ENCODE measurements at places on chromosomes 6 and 20.

DNA sequence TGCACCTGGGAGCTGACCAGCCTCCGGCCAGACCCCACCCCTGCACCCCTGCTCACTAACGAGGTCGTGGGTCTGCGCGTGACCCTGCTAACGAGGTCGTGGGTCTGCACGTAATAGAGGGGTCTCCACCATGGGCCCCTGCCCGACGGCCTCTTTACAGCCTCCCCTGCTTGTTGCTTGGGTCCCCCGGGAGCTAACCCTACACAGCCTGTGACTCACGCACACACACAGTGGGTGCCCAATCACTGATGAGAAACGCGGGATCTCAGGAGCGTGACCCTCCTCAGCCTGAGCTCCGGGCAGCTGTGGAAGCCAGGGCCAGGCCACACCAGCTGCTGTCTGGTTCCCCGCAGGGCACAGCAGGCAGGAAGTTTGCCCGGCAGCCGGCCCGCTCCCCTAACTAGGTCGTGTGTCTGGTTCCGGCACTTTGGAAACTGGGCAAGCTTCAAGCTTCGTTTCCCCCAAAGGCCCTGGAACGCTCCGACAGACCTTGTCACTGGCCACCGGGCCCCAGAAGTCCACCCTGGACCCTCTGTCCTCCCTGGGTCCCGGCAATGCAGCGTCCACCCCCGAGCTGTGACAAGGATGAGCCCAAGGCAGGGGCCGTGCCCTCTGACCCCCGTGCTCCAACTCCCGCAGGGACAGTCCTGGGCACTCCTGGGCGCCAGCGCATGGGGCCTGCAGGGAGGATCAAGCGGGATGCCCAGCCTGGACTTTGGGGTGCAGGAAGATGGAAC, 767 bp downstream of the PTK6 start:
- no peak for DNase-seq

GRCh38 chr20:3707508-3707899, 4.9 kb downstream of the SIGLEC1 start:
- no peak for DNase-seq

GRCh38 chr6:137490961-137491360, 3.2 kb downstream of the OLIG3 start:
- DNase-seq = no peak

- DNase-seq = no peak
Measured at GRCh38 chr20:6705926-6706548, 61.4 kb upstream of the BMP2 start.

DNA sequence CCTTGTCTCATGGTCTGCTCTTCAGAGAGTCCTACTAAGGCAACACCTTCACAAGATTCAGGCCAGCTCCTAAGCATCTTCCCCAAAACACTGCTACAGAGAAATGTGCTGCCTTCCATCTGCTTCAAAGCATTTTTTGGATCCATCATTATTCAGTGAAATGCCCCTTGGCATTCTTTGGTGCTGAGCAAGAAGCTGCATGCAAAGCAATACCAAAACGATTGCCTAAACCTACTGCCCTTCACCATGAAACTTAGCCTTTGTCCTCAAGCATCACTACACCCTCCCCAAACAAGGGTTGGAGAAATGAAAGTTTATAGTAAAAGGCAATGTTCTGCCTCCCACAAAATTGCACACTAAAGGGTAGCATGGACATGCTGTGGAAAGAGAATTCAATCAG, 93.5 kb downstream of the SNAP25 start:
- DNase-seq = no peak

- no peak for DNase-seq
Measured at GRCh38 chr6:151313066-151313491, 73.3 kb downstream of the AKAP12 start.

DNA sequence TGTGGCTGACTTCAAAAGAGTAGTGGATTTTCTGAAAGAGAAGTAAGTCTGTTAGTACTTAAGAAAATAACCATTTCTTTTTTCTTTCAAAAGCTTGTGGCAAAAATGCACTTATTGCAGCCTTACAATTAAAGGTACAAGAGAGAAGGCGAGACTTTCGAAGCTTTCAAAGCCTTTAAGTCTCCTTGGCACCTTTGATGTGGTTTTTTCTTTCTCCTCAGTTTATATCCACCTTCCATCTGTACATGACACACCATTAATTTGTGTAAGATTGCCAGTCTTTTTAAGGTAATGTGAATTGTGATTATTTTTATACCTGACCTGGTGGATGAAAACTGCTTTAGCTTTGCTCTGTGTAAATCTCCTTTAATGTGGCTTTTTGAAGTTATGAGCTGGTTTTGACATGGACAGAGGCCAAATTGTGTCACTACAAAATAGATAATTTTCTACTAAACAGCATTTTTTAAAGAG, 466.1 kb downstream of the CDKAL1 start:
- DNase-seq = no peak

- DNase-seq = no peak
Measured at GRCh38 chr20:17061715-17062114, 165.1 kb upstream of the PCSK2 start.

GRCh38 chr6:54805077-54805476, 41.5 kb upstream of the FAM83B start:
- DNase-seq = no peak

- no peak for DNase-seq
Measured at GRCh38 chr6:103707596-103708325, 1152.0 kb downstream of the HACE1 start.

- no peak for DNase-seq
Measured at GRCh38 chr6:99882128-99882702, 111.8 kb downstream of the MCHR2 start.

- DNase-seq = no peak
Measured at GRCh38 chr6:112202639-112203341, 51.6 kb downstream of the LAMA4 start.

GRCh38 chr6:30234356-30234755, 21.1 kb upstream of the TRIM26 start:
- DNase-seq = no peak

- DNase-seq = no peak
Measured at GRCh38 chr6:132614554-132614953, 9.5 kb downstream of the TAAR2 start.

DNA sequence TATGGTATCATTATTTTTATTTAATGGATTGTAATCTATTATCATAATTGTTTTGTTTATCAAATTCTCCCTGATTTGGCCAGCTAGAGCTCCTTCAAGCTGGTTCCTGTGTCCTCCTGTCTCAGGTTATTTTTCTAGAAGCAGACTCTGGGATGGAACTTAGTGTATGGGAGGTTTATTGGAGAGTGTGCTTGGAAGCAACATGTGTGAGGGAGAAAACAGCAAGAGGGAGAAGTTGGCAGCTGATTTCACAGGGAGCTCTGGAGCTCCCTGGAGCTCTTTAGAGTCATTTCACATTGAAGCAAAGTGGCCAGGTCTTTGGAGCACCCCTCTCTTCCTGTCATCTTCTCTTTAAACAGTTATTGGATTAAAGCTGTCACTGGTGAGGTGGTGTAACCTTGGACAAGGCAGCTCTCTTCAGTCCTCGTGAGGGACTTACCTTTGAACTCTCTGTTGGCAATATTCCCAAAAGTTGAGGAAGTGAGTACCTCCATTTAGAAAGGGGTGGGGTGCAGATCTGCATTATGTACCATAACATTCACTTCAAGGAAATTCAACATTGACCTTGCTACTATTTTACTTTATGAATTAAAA, 103.6 kb downstream of the PHF3 start:
- no peak for DNase-seq

- DNase-seq = no peak
Measured at GRCh38 chr20:4138056-4138455, 122.7 kb upstream of the RNF24 start.

DNA sequence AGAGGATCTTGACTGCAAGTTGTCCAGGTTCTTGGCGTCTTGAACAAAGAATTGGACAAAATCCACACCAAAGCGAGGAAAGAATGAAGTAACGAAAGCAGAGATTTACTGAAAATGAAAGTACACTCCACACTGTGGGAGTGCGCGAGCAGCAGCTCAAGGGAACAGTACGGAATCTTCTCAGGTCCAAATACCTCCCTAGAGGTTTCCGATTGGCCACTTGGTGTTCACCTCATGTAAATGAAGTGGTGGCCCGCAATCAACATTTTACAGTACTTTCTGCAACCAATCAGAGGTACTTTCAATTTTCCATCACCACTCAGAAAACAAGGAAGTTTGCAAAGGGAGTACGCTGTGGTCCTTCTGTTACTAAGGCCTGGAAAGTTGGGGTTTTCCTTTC, 122.4 kb downstream of the PTPRK start:
- no peak for DNase-seq

GRCh38 chr6:91480402-91480801, 893.5 kb upstream of the MAP3K7 start:
- DNase-seq = no peak

GRCh38 chr6:34145161-34146020, 496 bp downstream of the GRM4 start:
- no peak for DNase-seq

DNA sequence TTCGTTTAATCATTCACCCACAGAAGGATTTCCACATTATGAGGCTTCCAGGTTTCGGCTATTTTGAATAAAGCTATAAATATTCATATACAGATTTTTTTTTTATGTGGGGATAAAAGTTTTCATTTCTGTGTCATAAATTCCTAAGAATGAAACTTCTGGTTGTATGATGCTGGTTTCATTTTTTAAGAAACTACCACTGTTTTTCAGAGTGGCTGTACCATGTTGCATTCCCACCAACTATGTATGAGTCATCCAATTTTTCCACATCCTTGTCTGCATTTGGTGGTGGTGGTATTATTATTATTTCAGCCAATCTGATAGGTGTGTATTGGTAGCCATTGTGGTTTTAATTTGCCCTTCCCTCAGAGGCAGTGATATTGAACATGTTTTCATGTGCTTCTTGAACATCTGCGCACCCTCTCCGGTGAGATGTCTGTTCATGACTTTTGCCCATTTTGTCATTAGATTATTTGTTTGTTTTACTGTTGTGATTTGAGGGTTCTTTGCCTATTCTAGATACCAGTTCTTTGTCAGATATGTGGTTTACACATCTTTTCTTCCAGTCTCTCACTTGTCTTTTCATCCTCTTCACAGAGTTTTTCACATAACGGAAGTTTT, 75.5 kb downstream of the DOK5 start:
- no peak for DNase-seq

GRCh38 chr20:61436667-61437279, 184.7 kb downstream of the CDH4 start:
- DNase-seq = no peak

- no peak for DNase-seq
Measured at GRCh38 chr20:59692139-59692538, 87.8 kb downstream of the PHACTR3 start.

GRCh38 chr6:169813969-169814368, 62.5 kb downstream of the ERMARD start:
- no peak for DNase-seq

GRCh38 chr6:155364844-155365437, 50.7 kb upstream of the TFB1M start:
- DNase-seq = no peak

DNA sequence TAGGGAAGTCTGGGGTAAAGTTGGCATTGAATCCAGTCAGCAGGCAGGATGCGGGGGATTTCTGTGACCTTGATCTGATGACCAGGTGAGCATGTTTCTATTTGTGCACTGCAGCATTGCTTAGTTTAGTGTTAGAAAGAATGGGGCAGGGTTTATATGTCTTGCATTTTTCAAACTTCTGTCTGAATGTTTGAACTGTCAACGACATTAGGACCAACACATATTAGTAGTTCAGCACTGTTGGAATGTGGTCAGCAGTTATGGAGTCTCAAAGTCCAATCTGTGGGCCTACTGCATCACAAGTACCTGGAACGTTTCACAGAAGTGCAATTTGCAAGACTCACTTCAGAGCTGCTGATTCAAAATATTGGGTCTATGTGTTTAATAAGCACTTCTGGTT, 276.6 kb upstream of the BMP2 start:
- DNase-seq = no peak

- DNase-seq = no peak
Measured at GRCh38 chr6:142700671-142701312, 244.2 kb downstream of the HIVEP2 start.

DNA sequence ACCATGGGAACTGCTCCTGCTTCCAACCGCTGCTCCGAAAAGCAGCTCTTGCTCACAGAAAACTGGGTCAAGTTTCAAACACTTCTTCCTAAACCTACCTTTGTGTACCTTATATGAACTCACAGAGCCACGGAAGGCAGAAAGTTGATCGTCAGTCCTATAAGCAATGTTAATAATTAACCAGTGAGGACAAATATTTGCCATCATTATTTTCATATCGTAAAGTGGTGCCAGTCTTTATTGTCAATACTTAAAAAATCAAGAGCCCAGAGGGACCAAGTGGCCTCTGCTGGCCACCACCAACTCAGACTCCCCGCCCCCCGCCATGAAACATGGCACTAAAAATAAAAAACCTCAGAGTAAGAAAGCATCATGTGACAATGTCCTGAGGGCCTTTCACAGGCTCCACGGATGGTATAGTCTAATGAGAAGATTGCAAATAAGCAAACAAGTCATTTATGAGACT, 9.1 kb upstream of the PBOV1 start:
- no peak for DNase-seq

DNA sequence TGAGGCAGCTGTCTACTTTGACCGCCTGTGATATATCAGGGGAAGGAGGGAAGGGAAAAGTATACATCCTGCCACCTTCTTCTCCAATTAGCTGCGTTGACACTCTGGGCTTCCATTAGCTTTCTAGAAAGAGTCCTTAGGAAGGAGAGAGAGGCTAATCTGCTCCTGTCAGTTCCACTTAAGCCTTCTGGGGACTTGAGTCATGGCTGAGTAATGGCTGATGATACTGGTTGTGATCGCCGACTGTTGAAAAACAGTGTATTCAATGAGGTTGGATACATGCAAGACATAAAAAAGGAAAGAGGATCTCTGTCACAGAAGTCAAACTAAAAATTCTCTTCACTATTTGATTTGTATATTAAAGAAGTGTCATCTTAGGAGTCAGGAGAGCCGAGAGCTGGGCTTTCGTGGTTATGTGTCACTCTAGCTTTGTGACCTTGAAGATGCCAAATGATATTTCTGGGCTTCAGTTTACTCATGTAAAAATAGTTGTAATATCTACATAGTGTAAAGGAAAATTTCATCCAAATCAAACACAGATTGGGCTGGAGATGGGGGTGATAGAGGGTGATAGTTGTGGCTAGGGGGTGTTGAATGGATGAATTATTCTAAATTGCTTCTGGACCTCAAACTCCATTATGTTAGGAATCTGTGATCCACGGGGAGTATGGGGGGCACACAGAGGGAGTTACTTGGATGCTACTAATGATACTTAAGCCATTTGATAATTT, 189.0 kb downstream of the UST start:
- DNase-seq = no peak

Measured in vagina (tissue), 2 donors.